ENCODE measurements at places on chromosomes 12 and 14.

- peak overlapping the region; percentile 31 for H3K27ac ChIP-seq
- no peaks in the 10 kb centered on the region for H3K36me3 ChIP-seq
- H3K27me3 ChIP-seq, result no peaks in the 10 kb centered on the region
- no peak overlapping the region for H3K4me3 ChIP-seq
These were observed 23.8 kb downstream of the NFKBIA start for GRCh38 chr14:35380794-35381193.

DNA sequence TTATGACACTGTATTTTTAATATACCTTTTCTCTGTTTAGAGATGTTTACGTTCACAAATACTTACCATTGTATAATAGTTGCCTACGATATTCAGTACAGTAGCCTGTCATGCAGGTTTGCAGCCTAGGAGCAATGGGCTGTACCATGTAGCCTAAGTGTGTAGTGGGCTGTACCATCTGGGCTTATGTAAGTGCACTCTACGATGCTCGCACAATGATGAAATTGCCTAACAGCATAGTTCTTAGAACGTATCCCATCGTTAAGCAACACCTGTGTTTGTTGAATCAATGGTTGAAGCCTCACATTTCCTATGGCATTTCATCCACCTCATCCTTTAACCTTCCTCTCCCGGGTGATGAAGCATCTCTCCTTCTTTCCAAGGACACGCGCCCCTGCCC is 12.5 kb upstream of the EML1 start:
- H3K27me3 ChIP-seq, result no peaks in the 10 kb centered on the region
- H3K4me3 ChIP-seq, result no peak overlapping the region
- H3K27ac ChIP-seq, result no peak overlapping the region
- H3K4me1 ChIP-seq, result no peaks in the 10 kb centered on the region
- DNase-seq, result no peak

- H3K27ac ChIP-seq, result no peak overlapping the region
- no peaks in the 10 kb centered on the region for H3K27me3 ChIP-seq
- no peaks in the 10 kb centered on the region for H3K36me3 ChIP-seq
- no peak for DNase-seq
These were observed 108.6 kb upstream of the CCDC196 start for GRCh38 chr14:66377574-66377973.

DNA sequence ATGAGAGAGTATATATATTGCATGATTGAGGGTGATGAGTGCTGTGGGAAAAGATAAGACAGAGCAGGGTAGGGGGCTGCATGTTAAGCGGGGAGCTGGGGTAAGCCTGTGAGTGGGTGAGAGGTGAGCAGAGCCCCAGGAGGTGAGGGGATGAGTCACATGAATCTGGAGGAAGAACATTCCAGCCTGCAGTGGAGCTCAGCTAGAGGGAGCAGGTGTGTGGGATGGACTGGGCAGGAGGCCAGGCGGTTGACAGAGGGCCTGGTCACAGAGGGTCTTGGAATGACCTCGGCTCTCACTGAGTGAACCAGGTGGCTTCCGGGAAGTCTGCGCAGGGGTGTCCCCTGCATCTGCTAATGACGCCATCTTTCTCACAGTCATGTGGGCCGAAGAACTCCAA is 44.4 kb downstream of the GIT2 start:
- no peaks in the 10 kb centered on the region for H3K27me3 ChIP-seq
- H3K4me1 ChIP-seq, result peaks cover 26% of the 10 kb centered on the region
- H3K27ac ChIP-seq, result no peak overlapping the region

- no peak for DNase-seq
- no peak overlapping the region for H3K4me3 ChIP-seq
- H3K27ac ChIP-seq, result peak overlapping the region; percentile 42
- no peaks in the 10 kb centered on the region for H3K27me3 ChIP-seq
- H3K36me3 ChIP-seq, result no peaks in the 10 kb centered on the region
- H3K4me1 ChIP-seq, result peaks cover 11% of the 10 kb centered on the region
These were observed 16.8 kb upstream of the ITPK1 start for GRCh38 chr14:93132472-93133065.

GRCh38 chr14:50501642-50502041 is 30.7 kb downstream of the MAP4K5 start:
- H3K4me1 ChIP-seq, result no peaks in the 10 kb centered on the region
- H3K27me3 ChIP-seq, result no peaks in the 10 kb centered on the region
- no peak for DNase-seq
- H3K4me3 ChIP-seq, result no peak overlapping the region

DNA sequence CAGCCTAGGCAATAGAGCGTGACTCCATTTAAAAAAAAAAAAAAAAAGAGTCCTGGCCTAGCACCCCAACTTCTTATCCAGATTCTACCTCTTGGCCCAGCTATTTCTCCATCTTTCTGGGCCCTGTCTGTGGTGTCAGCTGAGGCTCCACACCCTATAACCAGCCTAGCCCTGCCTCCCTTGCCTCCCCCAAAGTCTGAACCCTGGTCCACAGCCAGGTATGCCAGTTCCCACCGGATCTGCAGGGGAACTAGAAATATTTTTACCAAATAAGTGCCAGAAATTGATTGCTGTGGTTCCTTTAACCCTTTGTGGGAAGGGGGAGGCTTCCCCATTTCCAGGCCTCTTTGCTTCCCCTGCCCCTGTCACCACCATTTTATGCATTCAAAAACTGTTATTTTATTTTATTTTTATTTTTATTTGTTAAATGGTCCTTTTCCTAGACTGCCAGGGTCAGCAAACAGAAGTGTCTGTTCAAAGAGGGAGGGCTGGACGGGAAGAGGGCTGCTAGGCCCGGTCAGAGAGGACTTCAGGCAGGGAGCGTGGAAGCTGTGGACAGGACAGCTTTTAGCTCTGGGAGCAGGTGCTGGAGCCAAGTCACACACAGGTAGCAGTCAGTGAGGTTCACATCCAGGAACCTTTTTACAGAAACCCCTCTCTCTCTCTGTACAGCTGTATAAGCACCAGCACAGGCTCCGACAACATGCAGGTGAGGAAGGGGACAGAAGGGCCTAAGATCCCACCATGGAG is 23.2 kb downstream of the TTC9 start:
- H3K27ac ChIP-seq, result peak overlapping the region; percentile 71
- peaks cover 38% of the 10 kb centered on the region for H3K4me1 ChIP-seq
- no peak overlapping the region for H3K4me3 ChIP-seq
- no peaks in the 10 kb centered on the region for H3K36me3 ChIP-seq
- H3K27me3 ChIP-seq, result no peaks in the 10 kb centered on the region
- no peak for DNase-seq

- no peaks in the 10 kb centered on the region for H3K36me3 ChIP-seq
- no peak overlapping the region for H3K4me3 ChIP-seq
- H3K27ac ChIP-seq, result no peak overlapping the region
- no peaks in the 10 kb centered on the region for H3K27me3 ChIP-seq
These were observed 18.9 kb downstream of the SYNE3 start for GRCh38 chr14:95497561-95498011.

Measured in upper lobe of right lung (tissue), 1 donor.